ENCODE measurements at places on chromosomes 11 and 22.

- DNase-seq: peak; percentile 91
These were observed 13.6 kb downstream of the BCL9L start for GRCh38 chr11:118911880-118912741.

DNA sequence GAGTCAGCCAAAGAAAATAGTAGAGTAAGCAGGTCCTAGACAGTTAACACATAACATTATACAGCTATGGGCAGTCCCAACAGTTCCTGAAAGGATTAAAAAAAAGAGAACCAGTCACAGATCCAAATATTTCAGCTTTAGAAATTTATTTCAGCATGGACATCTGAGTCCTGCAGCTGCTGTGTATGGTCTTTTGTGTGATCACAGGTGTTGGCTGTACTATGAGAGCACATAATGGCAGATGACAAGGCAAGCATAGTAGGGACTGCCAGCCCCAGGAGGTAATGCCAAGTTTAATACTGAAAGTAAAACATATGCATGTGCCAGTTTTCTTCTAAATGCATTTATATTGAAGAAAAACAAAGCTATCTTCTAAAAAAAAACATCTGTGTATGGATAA is 158.1 kb downstream of the GRIA4 start:
- no peak for DNase-seq

- no peak for DNase-seq
These were observed 12.9 kb upstream of the CASTOR1 start for GRCh38 chr22:30301995-30302809.

DNA sequence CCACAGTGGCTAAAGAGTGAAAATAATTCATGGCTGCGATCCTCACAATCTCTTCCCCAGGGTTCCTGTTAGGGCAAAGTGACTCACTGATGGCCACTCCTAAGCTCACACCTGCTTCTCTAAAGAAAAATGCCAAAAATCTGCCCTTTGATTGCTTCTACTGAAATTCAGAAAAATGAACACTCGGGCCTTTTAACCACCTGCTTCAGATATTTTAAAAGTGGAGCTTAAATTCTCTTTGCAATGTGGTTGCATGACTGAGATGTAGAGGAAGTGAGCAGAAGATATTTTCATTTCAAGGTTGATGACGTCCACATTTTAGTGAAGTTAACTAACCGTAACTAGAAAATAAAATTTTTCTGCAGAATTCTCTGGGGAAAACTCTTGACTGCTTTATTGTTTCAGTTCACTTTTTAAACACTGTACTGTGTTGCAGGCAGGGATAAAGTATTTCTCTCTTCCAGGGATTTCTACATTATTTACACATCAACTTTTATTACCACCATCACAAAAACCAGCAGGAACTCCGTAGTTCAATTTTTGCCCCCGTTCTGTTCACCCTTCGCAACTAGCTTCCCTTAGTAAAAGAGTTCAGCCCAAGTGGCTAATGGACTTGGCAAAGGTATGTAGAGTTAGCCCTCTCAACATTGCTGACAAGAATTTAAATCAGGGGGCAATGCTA is 8.5 kb downstream of the RAB30 start:
- DNase-seq: no peak

- DNase-seq: no peak
These were observed 5.9 kb downstream of the KCNJ4 start for GRCh38 chr22:38448945-38449745.

- DNase-seq: peak; percentile 72
These were observed 1.9 kb downstream of the TIRAP start for GRCh38 chr11:126284829-126285228.

- no peak for DNase-seq
These were observed 65.5 kb upstream of the DRD2 start for GRCh38 chr11:113540416-113541330.

DNA sequence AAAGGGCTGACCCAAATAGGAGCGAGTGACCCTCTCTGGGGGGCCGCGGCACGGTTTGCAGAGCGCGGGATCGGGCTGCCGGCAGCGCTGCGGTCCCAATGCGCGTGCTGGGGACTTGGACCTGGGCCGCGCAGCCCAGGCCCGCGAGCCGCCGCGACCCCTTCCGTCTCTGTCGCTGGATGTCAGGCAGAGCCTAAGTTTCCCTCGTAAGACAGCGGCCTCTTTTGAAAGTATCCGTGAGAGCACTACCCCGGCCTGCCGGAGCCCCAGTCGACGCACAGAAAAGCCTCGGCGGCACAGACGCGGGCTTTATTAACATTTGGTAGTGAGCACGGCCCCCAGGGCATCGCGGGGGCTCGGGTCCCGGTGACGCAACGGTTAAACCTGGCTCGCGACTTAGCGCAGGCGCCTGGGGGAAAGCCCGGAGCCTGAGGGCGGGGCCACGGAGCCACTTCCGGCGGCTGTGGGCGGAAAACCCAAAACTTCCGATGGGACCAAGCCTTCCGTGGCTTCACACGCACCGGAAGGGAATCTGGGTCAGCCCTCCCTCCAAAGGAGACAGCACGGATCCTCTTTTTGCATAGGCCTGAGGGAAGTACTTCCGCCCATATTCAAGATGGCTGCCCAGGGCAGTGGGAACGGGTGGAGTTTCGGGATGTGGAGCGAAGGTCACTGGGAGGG is 14.8 kb downstream of the BAD start:
- peak; percentile 98 for DNase-seq

- no peak for DNase-seq
These were observed 102.4 kb upstream of the THY1 start for GRCh38 chr11:119525180-119525866.

DNA sequence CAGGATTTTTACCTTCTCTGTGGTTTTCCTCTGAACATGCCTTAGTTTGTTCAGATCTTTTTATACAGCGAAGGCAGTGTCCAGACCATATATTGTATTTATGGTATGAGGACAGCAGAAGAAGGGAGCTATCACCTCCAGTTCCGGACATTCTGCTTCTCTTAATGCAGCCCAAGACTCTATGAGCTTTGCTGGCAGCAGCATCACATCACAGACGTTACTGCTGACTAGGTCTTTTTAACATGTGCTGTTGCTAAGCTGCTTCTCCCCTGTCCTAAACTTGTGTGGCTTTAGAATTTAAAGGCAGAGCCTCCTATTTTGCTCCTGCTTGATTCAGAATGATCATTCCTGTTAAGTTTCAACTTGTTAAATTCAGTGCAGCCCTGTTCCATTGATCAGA is 13.4 kb downstream of the MICAL2 start:
- DNase-seq: no peak

DNA sequence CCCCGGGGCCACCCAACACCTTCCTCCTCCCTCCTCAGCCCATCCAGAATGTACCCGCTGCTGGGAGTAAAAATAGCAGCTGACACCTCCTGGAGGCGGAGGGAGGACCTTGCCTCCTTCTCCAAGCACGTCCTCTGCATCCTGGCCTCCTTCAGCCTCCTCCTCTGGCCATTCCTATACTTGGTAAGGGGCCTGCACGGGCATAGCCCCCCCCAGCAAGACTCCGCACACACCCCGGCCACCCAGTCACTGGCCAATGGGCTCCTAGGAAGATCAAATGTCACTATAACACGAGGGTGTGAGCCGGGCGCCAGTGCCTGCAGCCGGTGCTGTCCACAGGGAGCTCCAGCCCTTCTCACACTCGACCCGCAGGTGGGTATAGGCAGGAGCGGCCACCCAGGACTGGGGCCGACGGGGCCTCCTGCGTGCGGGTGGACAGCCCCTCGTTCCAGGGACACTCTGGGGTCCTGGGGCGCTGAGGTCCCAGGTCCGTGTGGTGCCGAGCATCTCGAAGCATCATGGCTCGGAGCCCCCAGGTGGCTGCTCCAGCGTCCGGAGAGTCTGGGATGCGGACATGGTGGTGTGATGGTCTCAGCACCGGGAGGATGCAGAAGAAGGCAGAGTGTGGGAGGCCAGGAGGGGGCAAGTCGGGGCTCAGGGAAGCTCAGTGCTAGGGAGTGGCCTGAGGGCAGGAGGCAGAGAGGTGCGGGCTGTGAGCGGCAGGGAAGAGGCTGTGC is at the start of gene TNNT3:
TSS of gene TNNT3 (plus strand) at position 313 of the 737 bp plus-strand sequence. CDS start 3,172 bp downstream, outside the sequence.
- DNase-seq: no peak
